ENCODE measurements at places on chromosomes 3 and 15.
A peak's percentile ranks its signal among the peaks of the same experiment; 100 is the strongest.

DNA sequence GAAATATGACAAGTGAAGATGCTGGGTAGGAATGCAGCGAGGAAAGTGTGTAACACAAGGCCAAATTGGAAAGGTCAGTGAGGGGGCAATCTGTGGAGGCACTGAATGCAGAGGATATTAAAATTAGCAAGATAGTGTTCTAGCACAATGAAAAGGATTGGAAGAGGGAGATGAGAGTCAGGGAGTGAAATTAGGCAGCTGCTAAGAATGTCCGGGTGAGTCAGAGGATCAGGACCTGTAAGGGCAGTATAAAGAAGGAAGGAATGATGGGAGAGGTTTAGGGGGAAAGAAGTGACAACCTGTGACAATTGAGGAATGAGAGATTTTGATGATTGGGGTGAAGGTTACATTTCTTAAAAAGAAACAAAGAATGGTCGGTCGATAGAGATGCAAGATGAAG lies 103.5 kb downstream of the UBE3A start:
- DNase-seq, result no peak

DNA sequence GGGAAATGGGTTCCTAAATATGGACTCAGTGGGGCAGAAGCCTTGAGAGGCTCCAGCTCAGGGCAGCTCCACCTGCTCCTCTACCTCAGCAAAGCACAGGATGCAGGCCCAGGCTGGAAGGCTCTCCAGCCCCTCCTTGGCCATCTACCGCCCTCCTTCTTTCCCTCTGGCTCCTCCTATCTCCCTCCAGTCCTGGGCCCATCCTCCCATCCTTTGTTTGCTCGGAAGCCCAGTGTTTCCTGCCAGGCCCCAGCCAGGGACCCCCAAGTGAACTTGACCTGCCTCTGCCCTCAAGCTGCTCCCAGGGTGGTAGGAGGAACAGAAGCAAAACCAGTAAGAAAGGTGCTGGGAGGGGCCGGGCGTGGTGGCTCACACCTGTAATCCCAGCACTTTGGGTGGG lies 20.1 kb downstream of the MAPKAPK3 start:
- no peak for DNase-seq

DNA sequence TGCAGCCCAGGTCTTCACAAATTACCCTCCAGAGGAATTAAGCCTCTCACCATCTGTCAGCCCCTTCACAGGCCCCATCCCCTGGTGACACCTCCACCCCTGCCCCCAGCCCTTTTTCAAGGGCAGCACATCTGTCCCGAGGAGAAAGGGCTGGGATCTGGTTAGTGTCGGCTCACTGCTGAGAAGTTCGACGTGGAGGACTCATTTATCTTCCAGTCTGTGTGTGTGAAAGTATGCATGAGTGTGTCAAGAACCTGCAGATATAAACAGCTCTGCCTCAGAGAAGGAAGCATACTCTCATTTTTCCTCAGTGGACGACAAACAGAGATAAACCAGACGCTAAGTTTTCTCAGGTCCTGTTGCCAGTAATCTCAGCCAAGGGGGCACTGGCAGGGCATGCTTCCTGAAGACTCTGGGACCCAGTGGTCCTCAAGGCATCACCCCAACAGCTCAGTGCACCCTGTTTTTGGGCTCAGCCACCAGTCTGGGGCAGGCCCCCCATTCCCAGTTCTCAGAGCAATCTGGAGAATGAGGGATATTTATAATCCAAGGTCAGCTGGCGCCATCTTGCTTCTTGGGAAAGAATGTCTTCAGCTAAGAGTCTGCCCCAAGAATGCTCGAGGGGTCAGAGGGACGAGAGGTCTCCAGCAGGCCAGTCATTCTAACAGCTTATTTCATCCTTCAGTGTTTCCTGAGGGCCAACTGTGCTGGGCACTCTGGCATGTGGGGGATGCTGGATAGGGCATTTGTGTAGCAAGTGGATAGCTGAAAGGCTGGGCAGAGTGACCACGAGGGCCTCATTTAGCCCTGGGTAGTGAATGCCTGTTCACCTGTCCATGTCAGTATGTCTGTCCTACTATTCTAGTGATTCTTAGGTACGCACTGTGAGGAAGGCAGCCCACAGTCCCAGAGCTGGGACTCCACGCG lies 73.6 kb downstream of the ADCY5 start:
- no peak for DNase-seq

DNA sequence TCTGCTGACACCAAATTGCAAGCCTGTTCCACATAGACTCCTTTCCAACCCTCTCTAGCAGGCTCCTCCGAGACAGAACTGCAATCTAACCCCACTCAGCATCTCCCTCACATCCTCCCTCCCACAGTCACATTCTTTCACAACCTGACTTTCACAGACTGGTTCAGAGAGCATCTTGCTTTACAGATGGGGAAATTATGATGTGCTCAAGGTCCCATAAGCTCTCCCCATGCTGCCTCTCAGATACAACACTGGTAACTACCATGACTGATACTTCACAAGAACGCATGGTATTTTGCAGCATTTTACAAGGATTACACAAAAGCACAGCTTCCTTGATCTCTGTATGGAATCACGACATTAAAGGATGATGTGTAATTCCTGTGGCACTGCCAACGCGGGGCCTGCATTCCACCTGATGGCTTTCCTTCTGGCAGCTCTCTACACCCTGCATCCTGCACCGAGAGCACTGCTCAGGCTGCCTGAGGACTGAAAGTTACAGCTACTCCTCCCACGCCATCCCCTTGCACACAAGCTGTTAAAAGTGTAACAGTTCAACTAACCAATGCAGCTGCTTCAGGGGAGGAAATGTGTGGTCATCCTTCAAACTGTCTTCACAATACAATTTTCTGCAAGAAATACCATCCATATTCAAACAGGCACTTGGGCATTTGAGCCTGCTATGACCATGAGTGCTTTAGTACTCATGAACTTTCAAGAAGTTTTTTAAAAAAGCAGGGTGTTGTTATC lies 27.6 kb downstream of the TBC1D2B start:
- DNase-seq, result peak; percentile 54

GRCh38 chr3:120749843-120750242 lies 7.3 kb downstream of the GTF2E1 start:
- no peak for DNase-seq

DNA sequence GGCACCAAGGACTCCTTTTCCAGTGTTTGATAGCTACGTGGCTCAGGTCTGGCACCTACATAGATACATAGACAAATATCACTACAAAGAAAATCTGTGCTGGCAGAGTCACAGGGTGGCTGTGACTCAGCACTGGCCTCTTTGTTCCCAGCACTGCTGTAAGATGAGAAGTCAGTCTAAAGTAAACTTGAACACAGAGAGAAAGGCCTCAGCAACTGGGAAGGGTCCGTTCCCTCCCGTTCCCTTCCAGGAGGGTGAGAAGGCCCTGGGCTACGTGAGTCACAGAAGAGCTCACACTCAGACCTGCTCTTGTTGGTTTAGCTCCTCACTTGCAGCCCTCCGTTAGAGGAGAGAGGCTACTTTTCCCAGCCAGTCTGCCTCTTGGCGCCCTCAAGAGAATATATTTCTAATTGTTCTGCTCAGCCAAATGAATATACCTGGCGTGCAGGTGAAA lies 23.1 kb downstream of the ANXA2 start:
- DNase-seq, result no peak

DNA sequence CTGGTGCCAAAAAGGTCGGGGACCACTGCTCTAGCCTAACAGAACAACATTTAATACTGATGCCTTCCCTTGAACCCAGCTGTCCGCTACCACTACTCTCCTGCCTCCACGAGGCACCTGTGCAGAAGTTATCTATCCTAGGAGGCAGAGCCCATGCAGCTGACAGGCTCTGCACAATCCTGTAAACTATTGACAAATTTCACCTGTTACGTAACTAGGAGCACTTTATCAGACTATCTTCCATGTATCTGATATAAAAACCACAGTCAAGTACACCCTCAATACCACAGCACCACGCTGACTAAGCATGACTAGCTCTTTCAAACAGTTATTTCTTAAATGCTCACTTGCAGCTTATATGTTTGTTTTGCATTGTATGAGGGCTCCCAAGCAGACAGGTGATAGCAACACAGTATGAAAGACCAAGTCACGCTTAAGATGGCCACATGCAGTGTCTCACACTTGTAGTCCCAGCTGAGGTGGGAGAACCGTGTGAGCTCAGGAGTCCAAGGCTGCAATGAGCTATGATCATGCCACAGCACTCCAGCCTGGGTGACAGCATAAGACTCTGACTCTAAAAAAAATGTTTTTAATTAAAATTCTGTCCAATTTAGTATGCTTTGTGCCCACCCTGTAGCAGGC lies 4.5 kb upstream of the IL17RC start:
- DNase-seq, result no peak

GRCh38 chr3:194103983-194104751 lies 31.8 kb upstream of the HES1 start:
- DNase-seq, result no peak
